Right atrium auricular region (tissue), 2 donors: ENCODE measurements at places on chromosomes 16 and 17. TPM values are rescaled to one million over a fixed set of nuclear protein-coding genes. Genes with fewer than 3 reads are reported as not detected.

- DNase-seq = no peak
Measured at GRCh38 chr16:89710709-89711564, 9.4 kb upstream of the SPATA2L start.

- DNase-seq = no peak
Measured at GRCh38 chr16:55466209-55466608, 12.8 kb upstream of the MMP2 start.

GRCh38 chr17:320809-321385 is 31.7 kb downstream of the RPH3AL start:
- no peak for DNase-seq

DNA sequence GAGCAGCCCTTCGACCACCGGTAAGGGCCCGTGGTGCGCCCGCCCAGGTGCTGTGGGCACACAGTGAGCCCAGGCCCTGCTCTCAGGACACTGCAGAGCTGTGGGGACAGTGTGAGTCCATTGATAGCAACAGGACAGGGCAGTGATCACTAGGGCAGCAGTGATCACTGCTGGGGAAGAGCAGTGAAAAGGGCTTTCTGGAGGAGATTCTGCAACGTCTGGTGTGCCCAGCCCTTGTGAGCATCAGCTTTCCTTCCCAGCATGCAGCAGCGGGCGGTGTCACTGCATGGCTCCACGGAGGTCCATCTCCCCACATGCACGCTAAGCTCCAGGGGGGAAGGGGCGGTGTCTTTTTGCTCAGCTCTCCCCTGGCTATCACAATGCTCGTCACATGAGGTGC is 32.1 kb downstream of the MAP1LC3B start:
- no peak for DNase-seq

DNA sequence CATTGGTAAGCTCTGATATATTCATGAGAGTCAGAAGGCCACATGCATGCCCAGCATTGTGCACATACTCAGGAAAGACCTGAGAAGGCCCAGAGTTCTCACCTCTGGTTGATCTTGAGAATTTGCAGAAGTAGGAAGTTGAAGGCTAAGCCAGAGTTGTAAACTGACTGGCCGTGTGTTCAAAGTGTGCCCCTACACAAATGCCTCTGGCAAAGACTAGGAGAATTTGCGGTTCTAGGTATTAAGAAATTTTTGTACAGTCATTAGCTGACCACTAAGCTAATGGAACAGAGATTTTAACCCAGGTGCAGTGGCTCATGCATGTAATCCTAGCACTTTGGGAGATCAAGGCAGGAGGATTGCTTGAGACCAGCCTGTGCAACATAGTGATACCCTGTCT is 25.0 kb downstream of the FBXL20 start:
- no peak for DNase-seq

DNA sequence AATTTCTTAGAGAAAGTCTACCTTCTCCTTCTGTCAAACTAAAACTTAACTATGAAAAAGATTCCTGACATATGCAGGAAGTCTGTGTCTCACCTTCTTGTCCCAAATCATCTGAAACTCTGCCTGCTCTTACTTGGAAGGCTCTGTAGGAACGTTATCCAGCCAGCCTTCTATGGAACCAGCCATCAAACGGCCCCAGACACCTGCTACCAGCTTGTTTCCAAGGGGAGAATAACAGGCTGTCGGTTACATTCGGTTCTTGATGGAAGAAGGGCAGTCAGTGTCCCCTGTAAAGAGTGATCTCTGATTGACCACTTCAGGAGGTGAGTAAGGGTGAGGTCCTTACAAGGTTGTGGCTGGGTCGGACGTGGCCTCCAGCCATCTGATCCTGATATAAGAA is 1.7 kb downstream of the ADAMTS18 start:
- DNase-seq = no peak

DNA sequence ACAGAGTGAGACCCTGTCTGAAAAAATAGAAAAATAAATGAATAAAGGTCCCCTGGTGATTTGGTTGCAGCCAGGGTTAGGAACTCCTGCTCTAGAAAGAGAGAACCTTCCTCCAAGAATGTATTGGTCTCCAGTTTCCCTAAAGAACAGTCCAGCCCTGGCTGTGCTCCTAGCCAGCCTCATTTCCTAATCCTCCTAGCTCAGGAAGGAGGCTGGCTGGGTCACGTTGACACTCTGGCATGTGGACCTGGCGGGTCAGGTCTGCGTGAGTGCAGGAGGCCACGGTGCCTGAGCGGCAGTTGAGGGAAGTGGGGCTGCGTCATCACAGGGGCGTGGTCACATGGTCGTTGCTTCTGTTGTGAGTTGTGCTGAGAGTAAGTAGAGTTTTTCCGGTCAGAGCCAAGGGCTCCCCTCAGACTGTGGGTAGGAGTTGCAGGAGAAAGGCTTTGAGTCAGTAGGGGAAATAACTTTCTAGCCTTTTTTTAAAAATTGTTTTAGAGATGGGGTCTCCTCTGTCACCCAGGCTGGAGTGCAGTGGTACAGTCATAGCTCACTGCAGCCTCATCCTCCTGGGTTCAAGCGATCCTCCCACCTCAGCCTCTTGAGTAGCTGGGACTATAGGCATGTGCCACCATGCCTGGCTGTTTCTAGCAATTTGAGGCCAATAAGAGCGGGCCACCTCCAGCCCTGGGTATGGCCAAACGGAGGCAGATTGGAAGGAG is 194.0 kb upstream of the CIBAR2 start:
- DNase-seq = peak; percentile 97

DNA sequence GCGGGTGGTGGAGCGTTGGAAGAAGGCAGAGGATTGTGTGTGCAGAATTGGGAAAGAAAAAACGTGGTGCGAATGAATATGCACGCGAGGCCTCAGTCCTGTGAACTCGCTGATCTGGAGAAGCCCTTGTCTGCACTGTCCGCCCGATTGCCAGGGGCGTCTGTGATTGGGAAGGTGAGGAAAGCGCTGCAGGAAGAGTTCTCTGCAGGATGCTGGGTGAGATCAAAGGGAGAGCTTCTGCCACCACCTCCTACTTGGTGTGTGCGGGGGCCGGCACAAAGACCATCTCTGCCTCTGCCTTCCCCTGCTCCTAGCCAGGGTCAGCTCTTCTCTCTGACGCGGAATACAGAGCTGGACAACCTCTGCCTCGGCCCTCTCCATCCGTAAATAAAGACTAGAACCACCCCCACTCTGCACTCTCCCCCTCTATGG is 841 bp upstream of the RAB5C start:
- no peak for DNase-seq

- no peak for DNase-seq
Measured at GRCh38 chr17:2905696-2906501, 109.7 kb downstream of the RAP1GAP2 start.

DNA sequence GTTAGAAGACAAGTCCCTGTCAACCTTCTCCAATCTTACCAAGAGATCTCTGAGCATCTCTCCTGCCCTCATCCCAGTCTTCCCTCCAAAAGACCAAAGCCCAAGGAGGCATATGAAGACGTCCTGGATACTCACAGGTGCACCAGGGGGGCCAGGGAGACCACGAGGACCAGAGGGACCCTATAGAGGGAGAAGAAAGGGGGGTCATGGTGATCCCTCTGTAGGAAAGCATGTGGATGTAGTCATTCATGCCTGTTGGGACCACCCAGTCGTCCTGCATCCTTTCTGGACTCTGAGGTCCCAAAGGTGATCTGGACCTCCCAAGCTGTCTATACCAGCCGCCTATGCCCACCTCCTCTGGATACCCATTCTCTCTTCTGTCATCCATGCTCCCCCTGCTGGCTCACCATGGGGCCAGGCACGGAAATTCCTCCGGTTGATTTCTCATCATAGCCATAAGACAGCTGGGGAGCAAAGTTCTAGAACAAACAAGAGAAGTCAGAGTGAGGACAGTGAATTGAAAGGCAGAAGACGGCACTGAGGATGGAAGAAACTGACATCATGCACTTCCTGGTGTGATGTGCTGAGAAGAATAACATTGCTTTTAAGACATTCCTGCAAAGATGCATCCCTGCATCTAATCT is 3.3 kb downstream of the COL1A1 start:
- DNase-seq = peak; percentile 79

- DNase-seq = peak; percentile 76
Measured at GRCh38 chr17:2215616-2216364, 87.8 kb downstream of the SMG6 start.

GRCh38 chr16:65598621-65599020 is 476.8 kb upstream of the CDH11 start:
- DNase-seq = no peak

GRCh38 chr17:79802736-79803420 is 6.0 kb upstream of the CBX8 start:
- no peak for DNase-seq

DNA sequence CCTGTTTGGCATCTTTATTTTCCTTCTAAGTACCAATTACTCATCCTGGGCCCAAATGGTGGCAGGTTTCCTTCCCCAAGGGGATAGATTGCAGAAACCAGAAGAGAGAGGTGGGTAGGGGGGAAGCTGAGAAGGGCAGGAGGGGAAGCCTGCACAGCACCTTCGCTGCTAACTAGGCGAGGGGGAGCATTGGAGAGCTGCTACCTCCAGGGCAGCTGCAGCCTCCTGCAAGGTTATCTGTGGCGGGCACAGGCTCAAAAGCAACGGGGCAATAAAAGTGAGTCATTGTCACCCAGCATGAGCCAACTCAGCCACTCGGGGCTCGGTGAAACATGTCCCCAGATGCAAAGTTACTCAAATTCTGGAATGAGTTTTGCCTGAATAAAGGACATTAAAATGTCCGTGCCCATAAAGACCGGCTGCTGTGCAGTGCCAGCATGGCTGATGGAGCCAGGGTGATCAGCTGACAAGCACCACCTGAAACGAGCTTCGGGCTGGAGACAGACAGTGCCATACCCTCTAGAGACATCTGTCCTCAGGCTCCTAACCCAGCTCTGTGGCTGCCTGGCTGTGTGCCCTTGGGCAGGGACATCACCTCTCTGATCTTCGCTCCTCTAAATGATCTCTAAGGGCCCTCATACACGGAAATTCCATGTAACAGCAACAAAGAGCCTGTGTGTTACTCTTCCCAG is 68.1 kb upstream of the GRIN2A start:
- DNase-seq = no peak

The MYH1 gene
- not detected for total RNA-seq

The RAB11FIP4 gene
- 4.4 TPM for total RNA-seq

The TRPV2 gene
- 15.0 TPM for total RNA-seq

The DLX4 gene
- not detected for total RNA-seq

The HSD17B2 gene
- not detected for total RNA-seq

The MYADML2 gene
- 0.55 TPM for total RNA-seq
